ENCODE measurements at places on chromosomes 1 and 21. TPM values are rescaled to one million over a fixed set of nuclear protein-coding genes. Genes with fewer than 3 reads are reported as not detected.

The PTPRU gene
- total RNA-seq = 0.54 TPM

The ADGRB2 gene
- total RNA-seq = 0.75 TPM

The NBL1 gene
- 36.0 TPM for total RNA-seq

The AMPD1 gene
- total RNA-seq = not detected

The S100A14 gene
- total RNA-seq = not detected

The TP73 gene
- total RNA-seq = 1.1 TPM

The OR2G6 gene
- total RNA-seq = not detected

The DCST2 gene
- total RNA-seq = 0.91 TPM

The EFCAB7 gene
- 11.8 TPM for total RNA-seq

The FMO5 gene
- total RNA-seq = 0.60 TPM

The TPTE gene
- total RNA-seq = not detected

The TEDDM1 gene
- total RNA-seq = not detected

The LIPI gene
- not detected for total RNA-seq

The NCDN gene
- total RNA-seq = 23.2 TPM

The RGS4 gene
- not detected for total RNA-seq

The DPT gene
- total RNA-seq = not detected

The MRPS14 gene
- total RNA-seq = 34.0 TPM
